ENCODE measurements at places on chromosomes 13 and 19. TPM values are rescaled to one million over a fixed set of nuclear protein-coding genes. Genes with fewer than 3 reads are reported as not detected.

The ZNF69 gene
- 7.0 TPM for total RNA-seq

The AMER2 gene
- total RNA-seq: not detected

The FFAR3 gene
- total RNA-seq: not detected

The KLF1 gene
- total RNA-seq: not detected

The CEACAM3 gene
- total RNA-seq: not detected

The TSKS gene
- total RNA-seq: not detected

The CDC42EP5 gene
- 9.5 TPM for total RNA-seq

The PTGER1 gene
- total RNA-seq: not detected

The CLDN10 gene
- total RNA-seq: not detected

The NLRP11 gene
- 4.1 TPM for total RNA-seq

The IZUMO2 gene
- total RNA-seq: not detected

The ZNF222 gene
- total RNA-seq: 5.5 TPM

The PROZ gene
- not detected for total RNA-seq

The STARD13 gene
- 7.0 TPM for total RNA-seq

The CGB2 gene
- 2.2 TPM for total RNA-seq

The SOX1 gene
- 0.18 TPM for total RNA-seq

Data from Daoy (cell line).